Fibroblast of skin of right biceps (primary cell): ENCODE measurements at places on chromosomes 5 and 9.

- peak; percentile 38 for DNase-seq
Observed at GRCh38 chr9:33375238-33375840, 27.0 kb downstream of the AQP7 start.

- peak; percentile 81 for DNase-seq
Observed at GRCh38 chr5:158591301-158591863, 508.3 kb downstream of the EBF1 start.

DNA sequence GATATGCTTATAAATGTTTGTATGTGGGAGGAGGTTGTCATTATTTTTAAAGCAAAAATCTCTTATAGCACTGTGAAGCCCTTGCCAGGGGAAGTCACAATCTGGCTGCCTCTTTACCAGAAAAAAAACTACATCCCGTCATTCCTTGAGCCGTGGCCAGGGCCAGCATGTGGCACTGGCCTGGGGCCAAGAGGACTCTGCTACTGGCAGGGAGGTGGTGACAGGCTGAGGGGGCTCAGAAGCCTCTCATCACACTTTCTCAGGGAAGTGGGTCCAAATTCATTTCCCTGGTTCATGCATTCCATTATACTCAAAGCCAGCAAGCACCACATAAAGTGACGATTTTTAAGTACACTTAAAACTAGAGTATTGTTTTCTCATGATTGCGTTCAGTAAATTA is 457.3 kb downstream of the ZNF608 start:
- no peak for DNase-seq

DNA sequence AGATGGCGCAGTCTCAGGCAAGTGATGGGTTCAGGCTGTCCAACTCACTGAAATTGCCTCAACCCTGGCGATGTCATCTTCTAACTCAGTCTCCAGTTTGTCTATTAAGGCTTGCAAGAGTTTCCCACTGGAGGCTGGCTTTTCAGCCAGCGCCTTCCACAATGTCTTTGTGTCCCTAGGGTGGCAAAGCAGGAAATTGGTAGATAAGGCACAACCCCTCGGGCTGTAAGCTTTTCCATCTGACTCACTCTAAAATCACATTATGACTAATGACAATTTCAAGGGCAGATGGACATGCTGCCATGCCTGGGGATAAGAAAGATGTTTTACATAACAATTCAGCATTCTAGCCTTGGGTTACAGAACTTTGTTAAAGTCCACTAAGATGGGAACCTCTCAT is 61.9 kb downstream of the MROH2B start:
- no peak for DNase-seq

GRCh38 chr5:147688656-147689356 is 93.7 kb downstream of the JAKMIP2 start:
- DNase-seq: no peak

DNA sequence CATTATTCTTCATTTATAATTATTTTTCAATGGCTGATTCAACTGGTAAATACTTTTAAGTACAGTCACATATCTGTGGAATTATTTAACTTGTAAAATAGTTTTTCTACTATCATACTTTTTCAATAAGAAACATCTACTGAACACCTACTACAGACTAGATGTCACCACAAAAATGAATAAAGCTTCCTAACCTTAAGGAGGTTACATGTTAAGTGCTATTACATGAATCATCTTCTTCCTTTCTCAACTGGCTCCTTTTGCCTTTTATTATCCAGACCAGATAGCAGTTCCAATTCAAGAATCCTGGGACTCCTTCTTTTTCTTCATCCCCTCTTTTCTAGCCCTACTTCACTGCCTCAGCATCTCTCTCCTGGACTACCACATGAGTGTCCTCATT is 4.7 kb downstream of the PGGT1B start:
- DNase-seq: peak; percentile 53

- DNase-seq: no peak
Observed at GRCh38 chr9:72400866-72401265, 35.9 kb upstream of the ZFAND5 start.
